CD4-positive, alpha-beta memory T cell (primary cell): ENCODE measurements at places on chromosomes 16 and 17.
A peak's percentile ranks its signal among the peaks of the same experiment; 100 is the strongest.

- no peak for DNase-seq
- H3K27me3 ChIP-seq: no peaks in the 10 kb centered on the region
- no peaks in the 10 kb centered on the region for H3K36me3 ChIP-seq
- no peak overlapping the region for H3K27ac ChIP-seq
- H3K4me3 ChIP-seq: no peak overlapping the region
- no peaks in the 10 kb centered on the region for H3K4me1 ChIP-seq
Measured at GRCh38 chr16:13108126-13108525, 206.7 kb downstream of the SHISA9 start.

DNA sequence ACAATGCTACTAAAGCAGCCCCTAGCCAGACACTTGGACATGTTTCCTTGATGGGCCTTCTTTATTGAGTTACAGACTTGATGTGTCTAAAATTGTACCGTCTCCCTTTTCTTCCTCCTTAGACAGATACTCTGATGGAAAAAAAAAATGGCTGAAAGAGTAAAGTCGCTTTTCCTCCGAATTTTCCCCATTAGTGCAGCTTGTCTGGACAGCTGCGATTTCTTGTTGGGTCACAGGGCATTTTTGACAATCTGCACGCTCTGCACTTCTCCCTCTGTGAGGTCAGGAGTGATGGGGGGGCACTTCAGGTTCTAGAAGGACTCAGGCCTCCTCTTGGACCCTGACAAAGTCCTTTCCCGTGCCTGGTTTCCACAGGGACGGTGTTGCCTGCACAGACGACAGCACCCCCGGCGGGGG, 968 bp upstream of the PRKAR1A start:
- no peak overlapping the region for H3K4me3 ChIP-seq
- H3K36me3 ChIP-seq: peaks cover 6% of the 10 kb centered on the region

DNA sequence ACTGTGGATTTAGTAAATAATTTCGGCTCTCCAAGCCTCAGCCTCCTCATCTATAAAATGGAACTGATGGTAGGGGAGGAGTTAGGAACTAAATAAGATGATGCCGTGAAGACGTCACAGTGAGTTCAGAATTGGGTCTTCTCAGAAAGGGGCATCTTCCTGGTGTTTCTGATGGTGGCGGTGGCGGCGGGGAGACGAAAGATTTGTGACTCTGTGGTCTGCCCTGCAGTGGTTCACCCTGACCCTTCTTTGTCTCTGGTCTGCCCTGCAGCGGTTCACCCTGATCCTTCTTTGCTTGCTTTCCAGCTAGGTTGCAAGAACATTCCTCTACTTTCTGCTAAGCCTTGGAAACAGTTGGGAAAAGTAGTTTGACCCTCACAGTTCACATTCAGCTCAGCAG, 34.3 kb downstream of the WFDC1 start:
- no peaks in the 10 kb centered on the region for H3K4me1 ChIP-seq
- H3K27me3 ChIP-seq: no peaks in the 10 kb centered on the region
- H3K36me3 ChIP-seq: no peaks in the 10 kb centered on the region
- DNase-seq: no peak

DNA sequence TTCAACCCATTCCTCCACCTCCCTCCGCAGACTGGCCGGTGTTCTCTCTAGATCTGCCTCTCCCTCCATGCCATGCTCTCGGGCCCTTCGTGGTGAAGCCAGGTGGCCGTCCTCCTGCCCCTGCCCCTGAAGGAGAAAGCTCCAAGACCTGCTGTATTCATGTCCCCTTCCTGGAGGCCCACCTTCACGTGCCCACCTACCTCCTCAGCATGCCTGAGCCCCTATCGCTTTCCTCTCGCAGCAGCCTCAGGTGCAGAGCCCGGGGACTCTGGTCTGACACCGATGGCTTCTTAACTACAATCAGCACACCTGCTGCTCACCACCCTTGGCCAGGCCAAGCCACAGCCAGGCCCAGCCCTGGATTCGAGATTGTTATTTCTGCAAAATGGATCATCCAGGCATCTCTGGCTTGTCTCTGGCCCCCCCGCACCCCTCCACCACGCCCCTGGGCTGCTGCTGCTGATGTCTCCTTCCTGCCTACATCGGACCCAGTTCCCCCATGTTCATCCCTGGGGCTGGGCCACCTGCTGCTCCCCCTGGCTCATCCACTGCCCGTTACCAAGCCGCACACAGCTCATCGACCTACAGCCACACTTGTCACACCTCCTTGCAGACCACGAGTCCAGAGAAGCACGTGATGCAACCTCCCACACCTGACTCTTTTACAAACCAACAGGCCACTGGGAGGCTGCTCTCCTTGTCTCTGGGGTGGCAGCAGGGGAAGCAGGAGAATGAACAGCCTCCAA, 32.5 kb upstream of the TNFRSF13B start:
- no peaks in the 10 kb centered on the region for H3K4me1 ChIP-seq
- no peaks in the 10 kb centered on the region for H3K36me3 ChIP-seq
- no peaks in the 10 kb centered on the region for H3K27me3 ChIP-seq
- no peak overlapping the region for H3K27ac ChIP-seq
- no peak overlapping the region for H3K4me3 ChIP-seq
- DNase-seq: no peak

GRCh38 chr17:65987988-65988387, 203.9 kb downstream of the CEP112 start:
- H3K36me3 ChIP-seq: no peaks in the 10 kb centered on the region
- H3K27ac ChIP-seq: no peak overlapping the region
- no peaks in the 10 kb centered on the region for H3K4me1 ChIP-seq
- DNase-seq: peak; percentile 0
- no peaks in the 10 kb centered on the region for H3K27me3 ChIP-seq
- H3K4me3 ChIP-seq: no peak overlapping the region

DNA sequence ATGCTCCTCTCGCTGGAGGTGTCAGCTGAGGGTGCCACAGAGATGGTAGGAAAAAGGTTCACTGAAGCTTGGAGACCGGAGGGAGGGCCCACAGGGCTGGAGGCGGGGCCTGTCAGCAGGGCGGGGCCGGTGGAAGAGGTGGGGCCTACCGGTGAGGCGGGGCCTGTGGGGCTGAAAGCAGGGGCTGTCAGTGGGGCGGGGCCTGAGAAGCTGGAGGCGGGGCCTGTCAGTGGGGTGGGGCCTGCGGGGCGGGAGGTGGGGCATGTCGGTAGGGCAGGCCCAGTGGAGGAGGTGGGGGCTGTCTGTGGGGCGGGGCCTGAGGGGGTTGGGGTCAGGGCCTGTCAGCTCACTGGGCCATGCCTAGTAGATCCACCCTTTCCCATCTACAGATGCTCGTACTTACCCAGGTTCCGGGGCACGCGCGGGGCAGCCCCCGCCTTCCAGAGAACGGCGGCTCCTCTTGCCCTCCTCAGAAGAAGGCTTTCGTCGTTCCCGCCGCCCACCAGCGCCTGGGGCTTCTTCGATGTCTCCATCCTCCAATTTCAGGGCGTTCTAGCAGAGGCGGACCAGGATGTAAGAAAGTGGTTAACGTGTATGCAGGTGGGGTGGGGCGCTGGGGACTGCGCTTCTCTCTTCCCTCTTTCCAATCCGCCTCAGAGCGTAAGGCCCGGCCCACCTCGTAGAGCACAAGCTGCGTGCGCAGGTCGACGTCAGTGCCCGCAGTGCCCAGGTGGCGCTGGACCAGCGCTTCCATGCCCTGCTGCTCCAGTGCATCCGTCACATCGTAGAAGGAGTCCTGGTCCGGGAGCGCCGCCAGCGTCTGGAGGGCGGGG, 9.8 kb downstream of the TMEM208 start:
- peak overlapping the region; percentile 17 for H3K4me3 ChIP-seq
- no peaks in the 10 kb centered on the region for H3K27me3 ChIP-seq
- peak overlapping the region; percentile 56 for H3K27ac ChIP-seq
- peaks cover 13% of the 10 kb centered on the region for H3K4me1 ChIP-seq
- DNase-seq: peak; percentile 87

- no peak overlapping the region for H3K27ac ChIP-seq
- no peaks in the 10 kb centered on the region for H3K27me3 ChIP-seq
- DNase-seq: no peak
- no peak overlapping the region for H3K4me3 ChIP-seq
- H3K36me3 ChIP-seq: no peaks in the 10 kb centered on the region
Measured at GRCh38 chr17:74160656-74161502, 42.6 kb upstream of the RPL38 start.

- H3K36me3 ChIP-seq: peaks cover 26% of the 10 kb centered on the region
- H3K4me1 ChIP-seq: no peaks in the 10 kb centered on the region
- H3K27ac ChIP-seq: no peak overlapping the region
- H3K4me3 ChIP-seq: no peak overlapping the region
- H3K27me3 ChIP-seq: no peaks in the 10 kb centered on the region
Measured at GRCh38 chr16:87834668-87835473, 34.4 kb downstream of the SLC7A5 start.

- no peaks in the 10 kb centered on the region for H3K36me3 ChIP-seq
- no peak for DNase-seq
Measured at GRCh38 chr16:10988164-10988803, 43.9 kb downstream of the CLEC16A start.

- peaks cover 6% of the 10 kb centered on the region for H3K27me3 ChIP-seq
- no peaks in the 10 kb centered on the region for H3K36me3 ChIP-seq
- H3K4me1 ChIP-seq: no peaks in the 10 kb centered on the region
- DNase-seq: no peak
Measured at GRCh38 chr17:5794881-5795506, 210.7 kb upstream of the NLRP1 start.

- no peak overlapping the region for H3K27ac ChIP-seq
- H3K4me1 ChIP-seq: no peaks in the 10 kb centered on the region
- no peak for DNase-seq
- no peaks in the 10 kb centered on the region for H3K27me3 ChIP-seq
Measured at GRCh38 chr16:81284995-81285600, 29.7 kb upstream of the GAN start.

GRCh38 chr17:41686281-41686680, 2.4 kb upstream of the EIF1 start:
- peaks cover 20% of the 10 kb centered on the region for H3K36me3 ChIP-seq
- DNase-seq: no peak
- no peak overlapping the region for H3K4me3 ChIP-seq
- no peaks in the 10 kb centered on the region for H3K27me3 ChIP-seq

- peaks cover 45% of the 10 kb centered on the region for H3K4me1 ChIP-seq
- H3K27ac ChIP-seq: no peak overlapping the region
- no peaks in the 10 kb centered on the region for H3K36me3 ChIP-seq
- peak; percentile 41 for DNase-seq
- H3K27me3 ChIP-seq: no peaks in the 10 kb centered on the region
Measured at GRCh38 chr17:42459801-42460281, 1.2 kb downstream of the ATP6V0A1 start.

DNA sequence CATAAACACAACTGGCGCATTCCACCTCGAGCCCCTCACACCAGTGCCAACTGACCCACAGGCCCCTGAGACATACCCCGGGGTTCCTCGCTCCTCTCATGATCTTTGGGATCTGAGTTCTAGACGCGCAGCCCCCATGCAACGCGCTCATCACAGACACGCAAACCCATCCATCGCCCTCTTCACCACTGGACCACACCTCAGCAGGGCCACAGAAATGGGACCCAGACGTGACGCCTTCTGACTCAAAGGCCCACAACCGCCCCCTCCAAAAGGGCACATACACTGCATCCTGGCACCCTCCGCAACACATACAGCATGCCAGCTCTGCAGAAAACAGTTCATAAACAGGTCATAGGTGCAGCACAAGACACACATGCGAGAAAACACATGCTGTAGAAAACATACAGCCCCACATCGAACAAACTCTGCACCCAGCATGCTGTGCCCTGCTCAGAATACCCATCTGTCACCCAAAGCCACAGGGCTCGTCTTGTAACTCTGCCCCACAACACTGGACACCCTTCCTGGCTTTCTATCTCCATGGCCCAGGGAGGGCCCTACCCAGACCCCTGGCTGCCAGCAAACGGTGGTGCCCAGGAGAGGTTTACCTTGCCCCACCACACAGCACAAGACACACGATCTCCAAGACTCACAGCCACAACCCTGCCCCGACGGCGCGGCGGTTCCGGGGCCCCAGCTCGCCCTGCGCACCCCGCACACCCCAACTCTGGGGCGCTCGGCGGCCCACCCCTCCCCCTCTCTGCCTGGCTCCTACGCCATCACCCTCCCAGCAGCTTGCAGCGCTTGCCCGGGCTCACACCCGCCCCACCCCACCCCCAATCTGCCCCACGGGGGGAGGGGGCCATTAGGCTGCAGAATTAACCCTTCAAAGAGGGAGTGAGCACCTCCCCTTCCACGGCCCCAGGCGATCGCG, 887 bp downstream of the ZBTB4 start:
- H3K4me3 ChIP-seq: peak overlapping the region; percentile 83
- peak; percentile 75 for DNase-seq
- H3K36me3 ChIP-seq: no peaks in the 10 kb centered on the region
- peaks cover 62% of the 10 kb centered on the region for H3K4me1 ChIP-seq
- peak overlapping the region; percentile 97 for H3K27ac ChIP-seq

GRCh38 chr17:57138956-57139576, 54.0 kb downstream of the AKAP1 start:
- H3K4me3 ChIP-seq: no peak overlapping the region
- no peak for DNase-seq
- H3K27ac ChIP-seq: no peak overlapping the region
- no peaks in the 10 kb centered on the region for H3K4me1 ChIP-seq
- no peaks in the 10 kb centered on the region for H3K36me3 ChIP-seq
- H3K27me3 ChIP-seq: no peaks in the 10 kb centered on the region

GRCh38 chr16:50208460-50208931, 55.4 kb downstream of the TENT4B start:
- no peaks in the 10 kb centered on the region for H3K27me3 ChIP-seq
- peaks cover 14% of the 10 kb centered on the region for H3K36me3 ChIP-seq
- no peak overlapping the region for H3K27ac ChIP-seq
- no peak for DNase-seq
- peaks cover 4% of the 10 kb centered on the region for H3K4me1 ChIP-seq
- H3K4me3 ChIP-seq: no peak overlapping the region

GRCh38 chr16:71296584-71297340, 7.6 kb upstream of the CMTR2 start:
- peaks cover 3% of the 10 kb centered on the region for H3K27me3 ChIP-seq
- H3K4me3 ChIP-seq: no peak overlapping the region
- no peaks in the 10 kb centered on the region for H3K4me1 ChIP-seq
- H3K36me3 ChIP-seq: no peaks in the 10 kb centered on the region
- no peak overlapping the region for H3K27ac ChIP-seq

GRCh38 chr16:77760800-77761199, 27.6 kb upstream of the VAT1L start:
- no peaks in the 10 kb centered on the region for H3K27me3 ChIP-seq
- DNase-seq: no peak
- H3K36me3 ChIP-seq: no peaks in the 10 kb centered on the region
- H3K4me1 ChIP-seq: no peaks in the 10 kb centered on the region
- no peak overlapping the region for H3K4me3 ChIP-seq
